Calu3 (cell line): ENCODE measurements at places on chromosomes 7 and 10. TPM values are rescaled to one million over a fixed set of nuclear protein-coding genes. Genes with fewer than 3 reads are reported as not detected.

DNA sequence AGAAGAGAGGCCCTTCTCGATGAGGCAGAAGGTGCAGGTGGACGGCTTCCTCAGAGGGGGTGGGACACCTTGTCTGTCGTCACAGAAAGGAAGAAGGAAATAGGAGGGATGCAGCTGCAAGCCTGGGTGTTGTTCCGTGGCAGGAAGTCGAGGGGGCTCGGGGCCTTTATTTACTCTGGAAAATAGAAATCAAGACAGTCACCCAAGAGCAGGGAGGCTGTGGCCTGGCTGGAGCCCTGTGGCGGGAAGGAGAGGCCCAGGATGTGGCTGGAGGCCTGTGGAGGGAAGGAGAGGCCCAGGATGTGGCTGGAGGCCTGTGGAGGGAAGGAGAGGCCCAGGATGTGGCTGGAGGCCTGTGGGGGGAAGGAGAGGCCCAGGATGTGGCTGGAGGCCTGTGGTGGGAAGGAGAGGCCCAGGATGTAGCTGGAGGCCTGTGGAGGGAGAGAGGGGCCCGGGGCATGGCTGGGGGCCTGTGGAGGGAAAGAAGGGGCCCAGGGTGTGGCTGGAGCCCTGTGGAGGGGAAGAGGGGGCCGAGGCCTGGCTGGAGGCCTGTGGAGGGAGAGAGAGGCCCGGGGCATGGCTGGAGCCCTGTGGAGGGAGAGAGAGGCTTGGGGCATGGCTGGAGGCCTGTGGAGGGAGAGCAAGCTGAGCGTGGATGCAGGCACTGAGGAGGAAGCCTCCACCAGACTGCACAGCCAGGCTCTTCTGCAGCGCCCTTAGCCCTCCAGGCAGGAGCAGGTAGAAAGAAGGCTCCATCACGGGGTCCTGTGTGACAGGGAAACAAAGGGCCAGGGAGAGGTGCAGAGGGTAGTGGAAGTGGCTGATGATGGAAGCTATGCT, 97.3 kb upstream of the SFMBT2 start:
- DNase-seq, result no peak

DNA sequence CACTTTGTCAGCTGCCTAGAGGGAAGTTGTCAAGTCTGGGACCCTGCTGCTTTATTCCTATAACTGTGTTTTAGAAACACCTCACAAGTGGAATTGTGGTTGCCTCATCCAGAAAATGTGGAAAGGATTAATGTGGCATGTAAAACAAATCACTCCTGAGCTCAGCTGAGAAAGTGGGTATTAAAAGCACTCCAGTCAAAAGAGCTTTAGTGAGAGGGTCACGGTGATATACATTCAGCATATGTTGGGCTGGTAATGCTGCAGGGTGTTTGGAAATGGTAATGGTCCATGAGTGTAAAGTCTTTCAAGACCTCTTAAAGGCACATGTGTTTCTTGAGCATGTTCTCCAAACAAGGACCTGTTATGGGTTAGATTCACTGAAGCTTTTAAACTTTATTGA, 318.2 kb upstream of the MEOX2 start:
- DNase-seq, result no peak

DNA sequence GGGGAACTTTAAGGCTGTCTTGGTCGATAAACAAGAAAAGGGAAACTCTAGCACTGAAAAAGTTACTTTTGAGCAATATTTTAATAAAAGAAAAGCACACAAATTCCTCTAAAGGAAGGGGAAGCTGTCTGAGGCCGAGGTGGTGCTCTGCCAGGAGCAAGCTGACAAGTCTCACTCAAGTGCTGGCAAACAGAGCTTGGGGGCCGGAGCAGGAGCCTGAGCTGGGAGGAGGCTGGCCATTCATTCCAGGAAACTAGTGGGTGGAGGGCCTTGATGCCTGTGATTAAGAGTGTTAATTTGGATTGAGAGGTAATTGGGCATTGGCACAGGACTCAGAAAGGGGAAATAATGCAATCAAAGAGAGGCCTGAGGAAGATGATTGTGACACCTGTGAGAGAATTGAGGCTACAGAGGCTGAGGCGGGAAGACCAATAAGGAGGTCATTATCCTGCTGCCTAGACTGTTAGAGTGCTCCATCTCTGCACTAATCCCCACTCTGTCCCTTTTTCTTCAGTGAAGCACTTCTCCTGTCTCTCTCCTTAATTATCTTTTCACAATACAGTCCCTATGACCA, 154.9 kb upstream of the COL1A2 start:
- DNase-seq, result no peak

DNA sequence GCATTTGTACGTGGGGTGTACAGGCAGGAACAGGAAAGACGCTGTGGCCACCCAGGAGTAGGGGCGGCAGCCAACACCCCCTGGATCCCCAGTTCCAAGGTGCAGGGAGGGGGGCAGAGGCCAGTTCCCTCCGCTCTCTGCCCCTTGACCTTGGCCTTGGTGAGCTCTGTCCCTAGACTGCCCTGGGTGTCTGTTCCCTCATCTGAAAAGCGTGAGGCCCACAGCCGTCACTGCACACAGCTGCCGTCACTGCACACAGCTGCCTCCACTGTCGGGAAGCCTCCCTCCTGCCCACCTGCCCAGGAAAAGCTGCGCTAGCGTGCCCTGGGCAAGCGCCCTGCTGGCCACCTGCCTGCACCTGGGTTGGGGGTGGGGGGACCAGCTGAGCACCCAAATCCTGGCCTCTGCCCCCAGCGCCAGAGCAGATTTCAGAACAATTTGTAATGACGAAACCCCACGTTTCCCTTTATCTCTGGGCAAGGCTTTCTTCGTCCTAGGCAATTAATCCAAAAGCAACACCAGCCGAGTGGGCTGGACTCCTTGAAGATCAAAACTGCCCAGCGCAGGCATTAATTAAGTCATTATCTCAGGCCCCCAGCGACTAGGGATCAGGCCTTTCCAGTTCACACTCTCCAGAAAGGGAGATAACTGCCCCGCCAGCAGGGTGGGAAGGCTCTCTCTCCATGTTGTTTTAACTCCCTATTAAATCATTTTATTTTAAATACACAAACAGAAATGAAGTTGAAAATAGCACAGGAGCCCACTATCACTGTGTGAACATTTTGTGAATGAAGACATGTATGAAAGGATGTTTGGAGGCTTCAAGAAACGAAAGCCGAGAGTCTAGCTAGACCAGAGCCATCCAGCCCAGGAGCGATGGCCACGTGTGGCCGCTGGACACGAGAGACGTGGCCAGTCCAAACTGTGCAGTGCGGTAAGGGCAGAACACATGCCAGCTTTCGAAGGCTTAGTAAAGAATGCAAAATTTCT, 4.0 kb upstream of the PDGFA start:
- DNase-seq, result no peak

DNA sequence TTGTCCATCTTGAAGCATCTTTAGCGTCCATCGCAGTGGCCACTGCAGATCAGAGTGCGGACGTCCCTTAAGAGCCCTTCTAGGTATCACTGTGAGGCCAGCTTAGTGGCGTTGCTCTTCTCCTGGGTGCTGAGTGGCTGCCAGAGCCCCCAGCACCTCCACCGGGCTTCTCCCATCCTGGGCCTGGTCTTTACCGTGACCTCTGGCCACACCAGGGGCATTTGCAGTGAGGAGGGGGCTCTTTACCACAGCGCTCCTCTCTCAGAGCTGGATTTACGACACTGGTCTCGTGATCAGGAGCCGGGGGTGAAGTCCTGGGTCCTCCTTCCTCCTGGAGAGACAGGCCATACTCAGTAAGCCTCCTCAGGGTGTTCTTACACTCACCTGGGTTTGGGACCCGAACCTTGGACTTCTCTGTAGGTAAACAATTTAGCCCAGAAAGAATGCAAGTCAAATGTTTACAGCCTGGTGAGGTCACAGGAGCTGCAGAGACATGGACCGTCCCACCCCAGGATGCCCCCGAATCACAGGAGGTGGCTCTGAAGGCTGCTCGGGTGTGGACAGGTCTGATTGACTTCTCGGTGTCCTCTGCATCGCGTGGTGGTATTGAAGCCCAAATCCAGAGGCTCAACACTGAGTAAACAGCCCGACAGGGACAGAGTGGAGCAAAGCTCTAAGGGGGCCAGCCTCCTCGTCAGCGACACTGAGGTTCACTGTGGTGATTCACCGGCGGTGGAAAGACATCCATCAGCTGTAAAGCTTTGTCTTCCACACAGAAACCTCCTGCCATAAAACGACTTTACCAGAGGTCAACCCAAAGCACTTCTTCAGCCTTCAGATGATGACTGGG, 33.0 kb downstream of the JAKMIP3 start:
- DNase-seq, result no peak

Gene SLC18A2
- total RNA-seq, result not detected in 2 replicates

GRCh38 chr10:52004342-52004949, 305.1 kb upstream of the CSTF2T start:
- DNase-seq, result peak; percentile 6

Gene MKX
- 1.5 and 2.3 TPM in 2 replicates for total RNA-seq

- DNase-seq, result no peak
Measured at GRCh38 chr10:86956848-86957448, 467 bp downstream of the MMRN2 start.

- DNase-seq, result no peak
Measured at GRCh38 chr10:89524279-89524678, 11.1 kb downstream of the SLC16A12 start.

Gene GPR15LG
- not detected in 2 replicates for total RNA-seq

Gene WEE2
- not detected in 2 replicates for total RNA-seq
